ENCODE measurements at places on chromosomes 11 and 22. TPM values are rescaled to one million over a fixed set of nuclear protein-coding genes. Genes with fewer than 3 reads are reported as not detected.

DNA sequence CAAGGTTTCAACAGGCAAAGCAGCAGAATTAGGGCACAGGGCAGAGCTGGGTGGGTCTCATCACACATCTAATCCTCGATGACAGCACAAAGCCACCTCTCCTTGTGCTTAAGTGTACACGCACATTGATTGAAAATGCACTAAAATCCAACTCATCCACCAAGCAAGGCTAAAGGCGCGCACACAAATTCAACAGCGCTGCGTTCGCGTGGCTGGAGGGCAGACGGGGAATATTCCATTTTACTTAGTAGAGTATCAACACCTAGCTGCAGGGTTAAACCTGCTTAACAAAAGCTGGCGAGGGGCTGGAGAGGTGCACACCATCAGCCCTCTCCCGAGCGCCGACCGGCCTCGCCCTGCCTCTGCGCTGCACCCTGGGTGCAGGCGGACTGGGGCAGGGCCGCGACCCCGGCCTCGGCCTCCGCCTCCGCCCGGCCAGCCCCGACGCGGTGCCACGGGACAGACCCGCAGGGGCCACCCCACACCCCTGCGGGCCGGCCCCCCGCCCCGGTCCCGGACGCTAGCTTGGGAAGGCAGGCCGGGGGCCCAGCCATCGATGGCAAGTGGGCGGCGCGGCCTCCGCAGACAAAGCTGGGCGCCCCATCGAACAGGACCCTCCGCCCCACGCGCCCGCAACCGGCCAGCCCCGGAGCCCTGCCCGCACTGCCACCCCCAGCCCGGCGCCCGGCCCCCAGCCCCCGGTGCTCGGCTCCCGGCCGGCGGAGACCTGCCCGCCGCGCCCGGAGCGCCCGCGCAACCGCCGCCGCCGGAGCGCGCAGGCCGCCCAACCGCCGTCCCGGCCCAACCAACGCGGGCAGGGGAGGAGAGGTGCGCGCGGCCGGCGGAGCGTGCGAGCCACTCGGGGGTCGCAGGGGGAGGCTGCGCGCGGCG, 929 bp downstream of the PRDM10 start:
- no peak for DNase-seq

DNA sequence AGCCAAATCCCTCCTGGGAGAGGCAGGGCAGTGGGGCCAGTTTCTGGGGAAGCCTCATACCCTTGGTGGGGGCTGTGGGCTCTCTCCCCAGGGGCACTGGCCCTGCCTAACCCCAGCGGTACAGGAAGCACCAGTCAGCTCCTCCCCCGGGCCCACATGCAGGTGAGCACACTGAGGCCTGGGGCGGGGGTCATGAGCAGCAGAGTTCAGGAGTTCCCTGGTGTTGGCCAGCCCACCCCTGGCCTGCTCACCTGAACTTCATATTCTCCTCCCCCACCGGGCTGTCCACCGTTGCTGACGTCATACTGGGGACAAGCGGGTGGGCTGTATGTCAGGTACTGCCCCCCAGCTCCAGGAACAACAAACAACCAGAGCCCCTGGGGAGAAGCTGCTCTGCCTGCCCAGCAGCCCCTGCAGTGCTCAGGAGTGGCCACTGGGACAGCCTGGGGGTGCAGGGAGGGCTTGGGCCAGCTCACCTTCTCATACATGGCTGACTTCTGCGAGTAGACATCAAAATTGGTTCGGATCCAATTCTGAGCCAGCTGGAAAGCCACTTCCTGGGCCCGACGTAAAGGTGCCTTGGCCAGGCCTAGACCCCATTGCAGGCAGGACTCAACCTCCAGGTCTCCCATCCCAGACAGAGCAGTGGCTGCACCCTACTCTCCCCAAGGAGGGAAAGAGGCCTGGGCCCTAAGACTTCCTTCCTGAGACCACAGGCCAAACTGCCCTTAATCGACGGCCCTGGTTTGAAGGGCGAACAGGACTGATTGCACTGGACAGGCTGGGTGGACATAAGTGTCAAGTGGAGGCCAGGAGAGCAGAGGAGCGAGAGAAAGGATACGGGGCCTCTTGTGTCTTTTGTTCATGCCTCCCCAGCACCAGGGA, 20.8 kb downstream of the TREH start:
- DNase-seq: no peak

GRCh38 chr22:27726686-27727449, 74.7 kb downstream of the MN1 start:
- no peak for DNase-seq

- DNase-seq: peak; percentile 92
Measured at GRCh38 chr22:37623075-37624016, 14.7 kb downstream of the GGA1 start.

Gene NCAM1
- not detected for total RNA-seq

- DNase-seq: no peak
Measured at GRCh38 chr11:113554526-113554925, 79.3 kb upstream of the DRD2 start.

- no peak for DNase-seq
Measured at GRCh38 chr11:64717268-64717578, 5.8 kb downstream of the NRXN2 start.

Gene GDPD5
- total RNA-seq: 14.5 TPM

Gene CAT
- 19.0 TPM for total RNA-seq

DNA sequence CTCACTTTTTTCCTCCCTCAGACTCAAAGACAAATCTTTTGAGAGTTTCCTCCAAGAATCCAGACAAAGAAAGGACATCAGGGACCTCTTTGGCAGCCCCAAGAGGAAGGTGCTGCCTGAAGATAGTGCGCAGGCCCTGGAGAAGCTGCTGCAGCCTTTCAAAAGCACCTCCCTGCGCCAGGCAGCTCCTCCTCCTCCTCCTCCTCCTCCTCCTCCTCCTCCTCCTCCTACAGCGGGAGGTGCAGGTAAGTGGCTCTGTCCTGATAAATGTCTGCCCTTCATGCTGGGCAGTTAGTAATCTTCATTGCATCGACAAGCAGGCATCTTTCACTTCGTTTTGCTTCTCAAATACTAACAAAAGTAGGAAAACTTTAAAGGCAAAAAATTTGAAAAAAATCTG, 82.8 kb upstream of the PARVA start:
- DNase-seq: peak; percentile 21

DNA sequence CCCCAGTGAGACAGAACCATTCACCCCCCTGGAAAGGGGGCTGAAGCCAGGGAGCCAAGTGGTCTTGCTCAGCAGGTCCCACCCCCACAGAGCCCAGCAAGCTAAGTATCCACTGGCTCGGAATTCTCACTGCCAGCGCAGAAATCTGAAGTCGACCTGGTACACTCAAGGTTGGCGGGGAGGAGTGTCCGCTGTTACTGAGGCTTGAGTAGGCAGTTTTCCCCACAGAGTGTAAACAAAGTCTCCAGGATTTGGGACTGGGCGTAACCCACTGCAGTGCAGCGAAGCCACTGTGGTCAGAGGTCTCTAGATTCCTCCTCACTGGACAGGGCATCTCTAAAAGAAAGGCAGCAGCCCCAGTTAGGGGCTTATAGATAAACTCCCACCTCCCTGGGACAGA, 10.0 kb downstream of the PATE1 start:
- no peak for DNase-seq

Gene ADSL
- total RNA-seq: 172 TPM

Gene MRPL17
- total RNA-seq: 135 TPM

Gene APOL5
- total RNA-seq: not detected

DNA sequence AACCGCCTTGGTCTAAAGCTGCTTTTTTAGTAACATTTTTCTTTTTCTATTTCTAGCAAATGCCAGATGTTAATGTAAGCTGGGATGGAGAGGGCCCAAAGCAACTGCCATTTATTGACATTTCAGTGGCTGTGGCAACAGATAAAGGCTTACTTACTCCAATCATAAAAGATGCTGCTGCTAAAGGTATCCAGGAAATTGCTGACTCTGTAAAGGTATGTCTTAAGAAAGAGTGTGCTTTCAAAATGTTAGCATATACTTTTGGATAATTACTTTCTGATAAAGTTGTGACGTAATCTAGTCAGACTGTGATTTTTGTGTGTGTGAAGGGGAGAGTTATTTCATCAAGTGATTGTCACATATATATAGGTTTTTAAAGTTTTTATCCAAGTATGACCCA, 68.1 kb downstream of the PDHX start:
- DNase-seq: no peak

DNA sequence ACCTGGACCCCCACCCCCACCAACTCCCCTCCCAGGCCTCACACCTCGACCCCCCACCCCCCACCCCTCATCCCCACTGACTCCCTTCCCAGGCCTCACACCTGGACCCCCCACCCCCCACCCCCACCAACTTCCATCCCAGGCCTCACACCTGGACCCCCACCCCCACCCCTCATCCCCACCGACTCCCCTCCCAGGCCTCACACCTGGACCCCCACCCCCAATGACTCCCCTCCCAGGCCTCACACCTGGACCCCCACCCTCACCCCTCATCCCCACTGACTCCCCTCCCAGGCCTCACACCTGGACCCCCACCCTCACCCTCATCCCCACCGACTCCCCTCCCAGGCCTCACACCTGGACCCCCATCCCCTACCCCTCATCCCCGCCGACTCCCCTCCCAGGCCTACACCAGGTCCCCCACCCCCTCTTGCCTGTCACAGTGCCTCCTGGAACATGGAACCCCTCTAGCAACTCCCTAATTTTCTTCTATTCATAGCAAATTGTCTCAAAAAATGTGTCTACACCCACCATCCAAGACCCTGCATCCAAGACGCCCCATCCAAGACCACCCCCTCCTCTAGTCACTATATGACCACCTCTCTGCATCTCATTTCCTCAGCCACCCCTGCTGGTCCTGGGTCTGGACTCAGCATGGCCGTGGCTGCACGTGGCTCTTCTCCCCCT, 36.9 kb upstream of the BRSK2 start:
- DNase-seq: no peak

GRCh38 chr11:106496677-106497076, 419.2 kb downstream of the AASDHPPT start:
- no peak for DNase-seq

Gene ASPHD2
- total RNA-seq: 19.4 TPM

GRCh38 chr11:17298302-17298701, 21.8 kb downstream of the NUCB2 start:
- DNase-seq: peak; percentile 70

GRCh38 chr22:29313126-29313575, 2.3 kb downstream of the RASL10A start:
- peak; percentile 78 for DNase-seq

Gene DLG2
- 1.0 TPM for total RNA-seq

- DNase-seq: peak; percentile 61
Measured at GRCh38 chr11:66546966-66547661, 411 bp downstream of the ACTN3 start.

GRCh38 chr11:19777377-19778102, 64.9 kb downstream of the NAV2 start:
- DNase-seq: no peak

Gene DERL3
- 14.8 TPM for total RNA-seq

Gene CALCA
- not detected for total RNA-seq

Gene TSPAN18
- 1.5 TPM for total RNA-seq

GRCh38 chr11:723120-723883, 17.3 kb downstream of the EPS8L2 start:
- peak; percentile 88 for DNase-seq

DNA sequence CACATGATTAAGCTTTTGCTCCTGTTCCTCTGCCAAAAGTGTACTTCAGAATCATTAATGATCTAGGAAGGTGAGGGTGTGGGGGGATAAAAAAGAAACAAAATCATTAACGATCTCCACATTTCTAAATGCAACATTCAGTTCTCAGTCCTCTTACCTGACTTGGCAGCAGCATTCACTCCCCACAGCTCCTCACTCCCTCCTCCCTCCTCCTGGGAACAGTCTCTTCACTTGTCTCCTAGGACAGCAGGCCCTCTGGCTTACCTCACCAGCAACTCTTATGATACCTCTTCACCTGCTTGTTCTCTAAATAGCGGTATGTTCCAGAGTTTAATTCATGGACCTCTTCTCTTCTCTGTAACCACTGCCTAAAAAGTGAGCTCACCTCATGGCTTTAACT, 56.5 kb upstream of the APOA1 start:
- no peak for DNase-seq
